ENCODE measurements at places on chromosomes 16 and 17. TPM values are rescaled to one million over a fixed set of nuclear protein-coding genes. Genes with fewer than 3 reads are reported as not detected.

- DNase-seq: peak; percentile 49
- no peaks in the 10 kb centered on the region for H3K4me1 ChIP-seq
- no peaks in the 10 kb centered on the region for H3K27me3 ChIP-seq
Measured at GRCh38 chr17:58344047-58344790, 7.8 kb downstream of the SUPT4H1 start.

DNA sequence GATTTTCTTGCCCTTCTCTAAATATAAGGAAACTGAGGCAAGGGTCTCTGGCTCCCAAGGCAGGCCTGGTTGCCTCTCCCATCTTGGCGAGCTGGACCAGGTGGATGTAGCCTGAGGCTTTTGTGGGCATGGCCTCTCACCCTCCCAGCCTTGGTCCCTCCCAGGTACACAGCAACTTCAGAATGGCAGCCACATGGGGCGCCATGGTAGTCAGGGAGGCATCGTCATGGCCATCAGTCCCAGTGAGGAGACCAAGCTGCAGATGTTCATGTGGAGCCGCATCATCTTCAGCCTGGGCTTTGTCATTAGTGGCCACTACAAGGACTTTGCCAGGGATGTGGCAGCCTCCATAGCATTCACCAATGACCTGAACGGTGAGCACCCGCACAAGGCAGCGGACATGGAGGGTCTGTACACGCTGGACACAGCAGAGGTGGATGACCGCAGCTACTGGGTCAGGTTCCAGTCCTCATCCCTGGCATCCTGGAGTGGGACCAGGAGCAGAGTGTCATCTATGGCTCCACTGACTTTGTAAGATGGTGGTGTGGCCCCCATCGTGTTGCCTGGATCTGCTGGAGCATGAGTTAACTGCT, 165.8 kb upstream of the ZNF267 start:
- peaks cover 21% of the 10 kb centered on the region for H3K36me3 ChIP-seq
- H3K4me3 ChIP-seq: no peak overlapping the region
- no peaks in the 10 kb centered on the region for H3K27me3 ChIP-seq

GRCh38 chr17:50283246-50283645, 9.0 kb downstream of the TMEM92 start:
- no peaks in the 10 kb centered on the region for H3K36me3 ChIP-seq
- H3K4me3 ChIP-seq: no peak overlapping the region
- H3K27ac ChIP-seq: no peak overlapping the region

GRCh38 chr16:53878216-53878615, 174.3 kb downstream of the FTO start:
- H3K4me1 ChIP-seq: no peaks in the 10 kb centered on the region
- no peak overlapping the region for H3K27ac ChIP-seq
- no peak overlapping the region for H3K4me3 ChIP-seq
- no peaks in the 10 kb centered on the region for H3K36me3 ChIP-seq
- no peaks in the 10 kb centered on the region for H3K27me3 ChIP-seq

The LRRC46 gene
- total RNA-seq: not detected

The MPP2 gene
- total RNA-seq: 0.48 TPM

DNA sequence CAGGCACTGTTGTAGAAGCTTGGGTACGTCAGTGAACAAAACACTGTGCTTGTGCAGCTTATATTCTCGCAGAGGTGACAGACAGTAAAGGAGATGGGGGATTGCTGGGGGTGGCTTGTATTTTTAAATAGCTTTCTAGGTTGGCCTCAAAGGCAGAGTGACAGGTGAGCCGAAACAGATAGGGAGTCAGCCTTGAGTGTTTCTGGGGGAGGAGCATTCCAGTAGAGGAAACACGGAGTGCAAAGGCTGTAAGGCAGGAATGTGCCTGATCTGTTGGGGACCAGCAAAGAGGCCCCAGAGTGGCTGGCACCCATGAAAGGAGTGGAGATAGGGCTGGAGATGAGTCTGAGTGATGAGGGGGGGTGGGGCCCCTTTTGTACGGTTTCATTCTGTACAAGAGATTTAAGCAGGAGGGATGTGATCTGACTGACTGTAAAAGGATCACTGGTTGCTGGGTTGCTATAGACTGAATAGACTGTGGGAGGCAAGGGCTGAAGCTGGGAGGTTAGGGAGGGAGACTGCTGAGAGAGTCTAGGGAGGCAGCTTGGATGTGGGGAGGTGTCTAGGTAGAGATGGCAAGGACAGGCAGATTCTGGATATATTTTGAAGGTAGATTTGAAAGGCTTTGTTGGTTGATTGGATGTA, 15.2 kb downstream of the NUP93 start:
- no peak overlapping the region for H3K27ac ChIP-seq
- H3K4me3 ChIP-seq: no peak overlapping the region
- no peak for DNase-seq
- no peaks in the 10 kb centered on the region for H3K4me1 ChIP-seq

The PERCC1 gene
- total RNA-seq: not detected

The PDE6G gene
- total RNA-seq: not detected

GRCh38 chr16:3907586-3907985, 27.1 kb upstream of the CREBBP start:
- no peaks in the 10 kb centered on the region for H3K4me1 ChIP-seq
- no peak for DNase-seq
- no peak overlapping the region for H3K4me3 ChIP-seq
- H3K36me3 ChIP-seq: no peaks in the 10 kb centered on the region

The SLC47A2 gene
- 0.76 TPM for total RNA-seq

GRCh38 chr17:29012535-29012934, 6.7 kb upstream of the SEZ6 start:
- no peaks in the 10 kb centered on the region for H3K4me1 ChIP-seq
- no peak overlapping the region for H3K4me3 ChIP-seq
- peaks cover 67% of the 10 kb centered on the region for H3K27me3 ChIP-seq
- no peaks in the 10 kb centered on the region for H3K36me3 ChIP-seq

The HOXB1 gene
- total RNA-seq: not detected
